ENCODE measurements at places on chromosomes 4 and X.

DNA sequence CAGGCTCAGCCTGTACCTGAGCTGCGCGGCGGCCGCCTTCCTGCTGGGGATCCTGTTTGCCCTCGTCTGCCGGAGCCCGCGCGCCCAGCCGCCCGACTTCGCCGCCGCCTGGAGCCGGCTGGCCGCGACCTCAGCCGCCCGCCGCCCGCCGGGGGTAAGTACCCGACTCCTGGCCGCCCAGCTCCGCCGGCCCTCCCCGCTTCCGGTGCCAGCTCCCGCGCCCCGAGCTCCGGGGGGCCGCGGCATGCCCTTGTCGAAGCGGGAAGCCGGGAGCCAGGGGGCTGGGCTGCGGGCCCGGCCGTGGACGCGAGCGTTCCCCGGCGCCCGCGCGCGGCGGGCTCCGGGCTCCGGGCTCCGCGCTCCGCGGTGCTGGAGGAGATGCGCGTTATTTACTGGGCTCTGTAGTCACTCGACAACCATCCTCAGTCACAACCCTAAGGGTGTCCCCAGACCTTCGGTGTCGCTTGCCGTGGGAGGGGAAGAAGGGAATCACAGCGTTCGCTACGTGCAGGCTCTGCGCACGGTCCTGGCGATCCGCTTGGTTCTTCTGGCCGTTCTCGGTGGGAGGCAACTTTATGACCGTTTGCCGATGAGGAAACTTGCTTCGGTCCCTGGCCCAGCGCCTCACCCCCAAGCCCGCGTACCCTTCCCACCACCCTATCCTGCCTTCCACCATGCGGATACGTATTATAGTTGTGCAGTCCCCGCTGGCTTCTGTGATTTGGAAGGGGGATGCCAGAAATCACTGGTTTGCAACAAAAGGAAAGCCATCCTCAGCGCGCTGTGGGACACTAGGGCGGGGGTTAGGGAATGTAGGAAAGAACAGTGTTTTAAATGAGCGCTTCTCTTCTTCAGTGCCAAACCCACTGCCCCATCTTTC is 944 bp downstream of the SNX25 start:
- DNase-seq: no peak

- DNase-seq: no peak
Measured at GRCh38 chr4:12071316-12071715, 642.6 kb upstream of the HS3ST1 start.

DNA sequence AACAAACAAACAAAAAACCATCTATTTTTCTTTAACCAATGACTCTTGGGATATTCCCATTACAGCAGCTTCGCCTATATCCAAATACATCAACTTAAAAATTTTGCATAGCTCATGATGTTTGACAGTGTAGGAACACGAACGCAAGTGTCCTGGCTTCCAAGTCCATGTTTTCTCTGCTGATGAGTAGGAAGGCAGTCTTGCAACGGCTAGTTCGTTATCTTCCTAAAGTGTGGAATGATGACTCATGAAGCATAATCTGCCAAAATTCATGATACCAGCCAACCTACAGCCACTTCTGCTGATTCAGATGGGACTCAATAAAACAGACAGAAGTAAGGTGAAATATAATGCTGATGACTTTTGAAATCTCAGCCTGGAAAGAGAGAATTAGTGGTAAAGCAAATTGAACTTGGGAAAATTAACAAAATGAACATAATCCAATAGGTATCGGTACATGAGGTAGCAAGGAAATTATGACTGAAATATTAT is 6.4 kb upstream of the SEPTIN11 start:
- no peak for DNase-seq

GRCh38 chrX:70257423-70258288 is 2.3 kb downstream of the P2RY4 start:
- no peak for DNase-seq

- no peak for DNase-seq
Measured at GRCh38 chr4:17493619-17494018, 18.3 kb downstream of the QDPR start.

DNA sequence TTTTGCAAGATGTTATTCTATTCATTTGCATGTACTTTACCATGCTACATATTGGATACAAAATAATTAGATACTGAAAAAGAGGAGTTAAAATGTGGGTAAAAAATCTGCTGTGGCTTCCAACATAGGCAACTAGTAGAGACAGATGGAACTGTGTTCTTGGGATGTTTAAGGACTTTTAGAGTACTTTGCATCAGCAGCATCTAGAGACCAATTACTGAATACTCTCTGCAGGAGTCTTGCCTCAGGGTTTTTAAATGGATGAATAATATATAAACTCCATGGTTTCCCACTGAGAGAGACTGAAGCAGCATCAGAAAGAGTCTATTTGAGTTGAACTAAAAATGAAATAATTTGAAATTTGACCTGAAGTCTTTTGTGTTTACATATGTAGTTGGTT is 676.7 kb downstream of the GALNTL6 start:
- no peak for DNase-seq

DNA sequence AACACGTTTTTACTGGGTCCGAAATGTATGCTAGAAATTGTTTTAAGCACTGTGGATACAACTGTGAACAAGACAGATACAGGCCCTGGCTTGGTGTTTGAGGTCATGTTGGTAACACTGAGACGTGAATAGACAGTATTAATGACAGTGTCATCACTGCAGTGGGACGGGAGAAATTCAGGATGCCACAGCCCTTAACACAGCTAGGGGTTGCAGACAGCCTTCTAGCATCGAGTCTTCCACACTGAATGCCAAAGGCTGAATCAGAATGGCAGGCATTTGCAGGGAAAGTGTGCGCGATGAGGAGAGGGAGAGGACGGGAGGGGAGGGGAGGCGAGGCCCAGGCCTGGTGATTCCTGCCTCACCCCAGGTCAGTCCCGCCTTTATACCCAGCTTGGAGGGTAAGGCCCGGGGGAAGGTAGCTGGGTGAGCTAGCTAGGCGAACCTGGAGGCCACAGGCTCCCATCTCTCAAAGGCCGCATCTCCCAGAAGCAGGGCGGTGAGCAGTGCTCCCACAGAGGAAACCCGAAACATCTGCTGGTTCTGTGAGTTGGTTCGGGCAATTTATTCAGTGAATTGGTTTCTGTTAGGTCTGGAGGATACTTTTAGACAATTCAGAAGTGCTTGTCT is 44.1 kb upstream of the CLDN24 start:
- no peak for DNase-seq

- no peak for DNase-seq
Measured at GRCh38 chr4:152870606-152871005, 65.5 kb upstream of the FHDC1 start.

DNA sequence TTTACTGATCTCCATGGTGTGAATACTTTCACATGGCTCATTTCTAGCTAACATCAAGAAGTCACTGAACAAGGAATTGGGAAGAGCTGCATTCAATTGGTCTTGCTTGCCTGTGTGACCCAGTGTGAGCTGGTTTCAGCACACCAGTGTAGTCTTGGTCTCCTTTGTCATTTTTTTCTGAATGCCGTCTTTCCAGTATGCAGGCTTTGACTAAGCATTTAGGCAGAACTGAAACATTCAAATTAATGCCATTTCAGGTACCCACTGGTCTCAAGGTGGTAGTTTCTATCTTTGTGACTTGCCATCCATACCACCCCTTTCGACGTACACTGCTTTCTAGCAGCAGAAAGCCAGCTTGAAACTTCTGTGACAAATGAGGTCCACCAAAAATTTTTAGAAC is 550.5 kb upstream of the BOD1L1 start:
- DNase-seq: no peak

GRCh38 chr4:98209111-98209510 is 52.1 kb upstream of the RAP1GDS1 start:
- no peak for DNase-seq

- no peak for DNase-seq
Measured at GRCh38 chr4:10031668-10032590, 10.6 kb upstream of the SLC2A9 start.

DNA sequence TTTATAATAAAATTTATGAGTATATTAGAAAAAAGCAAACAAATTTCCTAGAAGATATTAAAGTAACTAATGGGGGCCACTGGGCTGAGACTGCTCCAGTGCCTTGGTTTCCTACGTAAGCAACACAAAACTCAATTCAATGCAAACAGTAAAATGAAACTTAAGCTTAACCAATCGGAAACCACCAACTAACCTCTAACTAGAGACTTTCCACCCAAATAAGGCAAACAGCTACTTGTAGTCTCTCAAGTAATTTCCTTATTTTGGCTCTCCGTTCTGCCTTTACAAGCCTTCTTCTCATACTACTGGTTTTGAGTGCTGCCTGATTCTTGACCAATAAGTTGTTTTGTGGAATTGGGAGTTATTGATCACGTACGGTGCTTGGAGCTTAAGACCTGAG is 167.3 kb upstream of the VEGFC start:
- DNase-seq: no peak

DNA sequence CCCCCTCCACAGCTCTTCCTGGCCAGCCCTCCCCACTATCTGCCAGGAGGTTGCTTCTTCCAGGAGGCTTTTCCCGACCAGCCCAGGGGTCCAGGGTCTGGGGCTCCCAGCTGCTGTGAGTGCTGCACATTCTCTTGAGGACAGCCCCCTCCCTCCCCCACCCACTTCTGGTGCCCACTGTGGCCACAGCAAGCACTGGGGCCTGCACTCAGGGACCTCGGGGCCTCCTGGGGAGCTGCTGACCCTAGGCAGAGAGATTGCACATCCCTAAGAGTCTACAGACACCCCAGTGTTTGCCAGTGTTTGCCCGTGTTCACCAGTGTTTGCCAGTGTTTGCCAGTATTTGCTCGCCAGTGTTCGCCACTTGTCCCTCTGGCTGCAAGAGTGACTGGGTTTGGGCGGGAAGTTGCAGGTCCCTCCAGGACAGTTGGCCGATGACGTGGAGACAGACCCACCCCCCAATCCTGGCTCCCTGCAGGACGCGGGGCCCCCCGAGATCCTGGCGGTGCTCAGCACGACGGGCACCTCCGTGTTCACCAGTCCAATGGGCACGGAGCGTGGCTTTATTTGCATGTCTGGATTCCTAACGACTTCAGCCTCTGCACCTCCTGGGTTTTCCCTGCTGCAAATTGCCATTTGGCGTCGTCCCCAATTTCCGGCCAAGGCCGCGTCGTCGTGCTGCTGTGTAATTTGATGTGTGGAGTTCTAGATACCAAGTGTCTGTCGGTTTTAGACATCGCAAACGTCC is 87.5 kb upstream of the NKX1-1 start:
- no peak for DNase-seq

DNA sequence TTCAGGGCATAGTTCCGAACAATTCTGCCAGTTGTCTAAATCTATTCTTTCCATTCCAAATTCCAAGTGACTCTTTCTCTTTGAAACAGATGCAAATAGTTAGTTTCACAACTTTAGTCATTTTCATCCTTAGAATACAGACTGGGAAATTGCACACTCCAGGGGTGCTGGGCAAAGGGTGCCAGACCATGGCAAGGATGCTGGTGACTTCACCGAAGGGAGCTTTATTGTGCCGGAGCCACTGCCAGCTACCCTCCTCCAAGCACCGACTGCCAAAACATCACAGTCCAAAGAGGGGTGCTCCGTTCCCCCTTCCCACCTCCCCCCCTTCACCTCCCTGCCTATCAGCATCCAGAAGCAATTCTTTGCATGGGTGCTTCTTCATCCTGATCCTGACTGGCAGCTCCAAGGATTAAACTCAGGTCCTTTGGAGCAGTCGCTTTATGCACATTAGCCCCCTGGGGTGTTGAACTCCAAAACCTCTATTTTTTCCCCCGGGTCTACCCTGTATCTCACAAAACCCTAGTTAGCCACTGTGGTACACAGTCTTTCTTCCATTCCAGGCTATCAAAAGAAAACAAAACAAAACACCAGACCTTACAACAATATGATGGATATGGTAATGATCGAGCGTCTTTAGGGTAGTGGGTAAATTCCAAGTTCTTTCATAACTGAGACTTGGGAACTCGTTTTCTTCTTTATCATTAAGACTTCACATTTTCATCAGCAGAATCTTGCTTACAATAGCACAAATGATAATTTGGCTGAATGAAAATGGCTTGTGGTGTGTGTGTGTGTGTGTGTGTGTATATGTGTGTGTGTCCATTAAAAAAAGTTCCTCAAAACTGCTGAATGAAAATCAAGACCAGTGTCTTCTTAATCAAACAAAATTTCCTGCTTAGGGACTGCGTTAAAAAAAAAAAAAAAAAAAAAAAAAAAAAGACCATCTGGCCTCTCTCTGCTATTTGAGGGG is 28.7 kb downstream of the MID1 start:
- DNase-seq: no peak

DNA sequence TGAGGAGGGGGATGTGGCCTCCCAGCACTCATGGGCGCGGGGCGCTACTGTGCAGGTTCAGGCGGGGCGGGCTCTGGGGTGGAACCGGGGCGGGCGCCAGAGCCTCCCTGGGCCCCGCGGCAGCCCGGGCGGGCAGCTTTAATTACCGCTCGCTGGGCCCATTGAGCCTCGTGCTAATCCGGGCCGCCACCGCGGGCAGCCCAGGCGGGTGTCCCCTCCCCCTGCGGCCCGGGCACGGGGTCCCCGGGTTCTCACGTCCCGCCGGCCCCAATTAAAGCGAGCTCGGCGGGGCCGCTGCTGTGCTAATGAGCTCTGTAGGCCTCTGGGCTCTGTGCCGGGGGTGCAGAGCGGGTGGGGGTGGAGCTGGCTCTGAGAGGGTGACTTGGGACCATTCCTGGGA is 22.8 kb upstream of the FGFR3 start:
- no peak for DNase-seq

GRCh38 chrX:129996120-129996519 is 13.7 kb downstream of the BCORL1 start:
- DNase-seq: no peak

DNA sequence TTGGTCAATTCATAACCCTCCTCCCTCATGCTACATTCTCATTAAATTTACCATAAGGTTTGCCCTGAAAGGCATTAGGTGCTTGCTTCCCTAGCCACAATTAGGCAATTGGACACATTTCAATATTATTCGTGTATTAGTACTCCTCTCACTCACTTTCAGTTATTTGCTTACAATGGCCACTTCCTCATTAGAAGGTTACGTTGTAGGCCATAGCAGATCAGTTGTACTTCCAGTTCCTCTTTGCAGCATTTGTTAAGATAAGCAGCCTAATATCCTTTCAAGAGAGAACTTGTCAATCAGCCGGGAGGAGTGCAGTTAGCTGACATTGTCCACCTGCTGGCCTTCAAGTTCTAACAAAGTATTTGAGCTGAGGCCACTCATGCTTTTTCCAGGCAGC is 1017.2 kb downstream of the PCDH7 start:
- DNase-seq: no peak
